ENCODE measurements at places on chromosomes 2 and 18.
A peak's percentile ranks its signal among the peaks of the same experiment; 100 is the strongest.

DNA sequence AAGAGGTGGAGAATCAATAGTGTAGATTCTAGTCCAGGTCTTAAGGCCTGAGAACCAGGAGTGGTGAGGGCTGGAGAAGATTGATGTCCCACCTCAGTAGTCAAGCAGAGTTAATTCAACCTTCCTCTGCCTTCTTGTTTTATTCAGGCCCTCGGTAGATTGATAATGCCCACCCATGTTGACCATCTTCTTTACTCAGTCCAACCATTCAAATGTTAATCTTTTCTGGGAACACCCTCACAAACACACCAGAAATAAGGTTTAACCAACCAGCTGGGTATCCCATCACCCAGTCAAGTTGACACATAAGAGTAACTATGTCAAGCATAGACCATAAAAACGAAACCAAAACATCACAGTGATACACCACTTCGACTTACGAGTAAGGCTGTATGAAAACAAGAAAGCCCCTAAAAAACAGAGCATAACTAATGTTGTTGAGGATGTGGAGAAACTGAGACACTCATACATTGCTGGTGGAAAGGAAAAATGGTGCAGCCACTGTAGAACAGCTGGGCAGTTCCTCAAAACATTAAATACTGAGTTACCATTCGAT lies 57.5 kb downstream of the SLC35F5 start:
- DNase-seq = no peak

- no peak for DNase-seq
These were observed 78.6 kb downstream of the VAPA start for GRCh38 chr18:9992300-9992972.

- DNase-seq = no peak
These were observed 16.5 kb downstream of the NCOA1 start for GRCh38 chr2:24507549-24507948.

DNA sequence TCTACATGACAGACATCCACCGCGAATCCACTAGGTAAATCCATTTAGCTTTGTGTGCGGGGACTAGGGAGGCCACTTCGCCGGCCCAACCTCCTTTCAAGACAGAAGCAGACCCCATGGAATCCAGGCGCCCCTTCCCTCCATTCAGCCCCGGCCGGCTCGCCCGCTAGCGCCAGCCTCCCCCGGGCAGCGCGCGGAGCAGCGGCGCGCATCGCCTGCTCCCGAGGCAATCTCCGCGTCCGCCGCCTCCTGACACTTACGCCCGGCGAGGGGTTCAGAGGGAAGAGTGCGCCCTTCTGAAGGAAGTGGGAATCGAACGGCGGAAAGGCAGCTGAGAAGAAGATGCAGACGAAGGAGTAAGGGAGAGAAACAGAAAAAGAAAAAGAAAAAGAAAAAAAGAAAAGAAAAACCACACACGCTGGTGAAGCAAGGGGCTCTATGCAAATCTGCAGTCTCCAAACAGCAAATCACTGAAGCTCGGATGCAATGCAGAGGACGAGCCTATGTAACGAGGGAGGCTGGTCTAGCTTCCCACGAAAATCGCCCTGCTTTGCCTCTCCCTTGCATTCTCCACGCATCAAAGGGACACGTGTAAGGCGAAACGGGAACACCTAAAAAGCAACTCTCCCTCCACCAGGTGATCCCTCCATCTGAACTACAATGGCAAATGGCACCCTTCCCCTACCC lies 684.4 kb downstream of the NRXN1 start:
- DNase-seq = no peak

DNA sequence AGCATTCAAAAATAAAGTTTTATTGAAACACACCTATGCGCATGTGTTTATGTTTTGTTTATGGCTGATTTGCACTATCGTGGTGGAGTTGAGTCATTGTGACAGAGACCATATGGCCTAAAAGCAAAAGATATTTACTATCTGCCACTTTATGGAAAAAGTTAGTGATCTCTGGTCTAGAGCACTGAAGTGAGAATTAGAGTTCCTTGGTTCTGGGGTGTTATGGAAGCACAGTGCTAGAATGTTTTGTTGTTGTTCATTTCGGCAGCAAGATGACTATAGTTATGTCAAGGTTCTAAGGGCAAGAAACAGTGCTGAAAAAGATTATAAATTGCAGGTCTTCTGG lies 416.5 kb downstream of the SLC4A3 start:
- peak; percentile 47 for DNase-seq

DNA sequence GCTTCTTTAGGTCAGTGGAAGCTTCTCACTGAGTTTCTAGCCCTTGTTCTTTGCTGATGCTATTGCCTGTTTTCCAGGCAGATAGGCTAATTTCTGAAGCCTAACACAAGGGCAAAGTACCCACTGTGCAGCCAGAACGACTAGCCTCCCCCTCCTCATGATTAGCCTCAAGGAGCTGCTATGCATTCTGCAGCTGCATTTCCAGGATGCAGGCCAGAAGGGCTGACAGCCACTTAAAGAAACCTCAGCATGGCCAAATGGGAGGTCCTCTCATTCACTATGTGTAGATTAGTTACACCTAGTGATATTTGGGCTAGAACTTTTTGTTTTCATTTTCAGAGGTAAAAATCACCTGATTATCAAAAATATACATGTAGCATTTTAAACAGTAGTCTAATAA lies 216.0 kb downstream of the RAD51AP2 start:
- DNase-seq = no peak

- DNase-seq = no peak
These were observed 140.8 kb downstream of the TTN start for GRCh38 chr2:178666458-178666857.

DNA sequence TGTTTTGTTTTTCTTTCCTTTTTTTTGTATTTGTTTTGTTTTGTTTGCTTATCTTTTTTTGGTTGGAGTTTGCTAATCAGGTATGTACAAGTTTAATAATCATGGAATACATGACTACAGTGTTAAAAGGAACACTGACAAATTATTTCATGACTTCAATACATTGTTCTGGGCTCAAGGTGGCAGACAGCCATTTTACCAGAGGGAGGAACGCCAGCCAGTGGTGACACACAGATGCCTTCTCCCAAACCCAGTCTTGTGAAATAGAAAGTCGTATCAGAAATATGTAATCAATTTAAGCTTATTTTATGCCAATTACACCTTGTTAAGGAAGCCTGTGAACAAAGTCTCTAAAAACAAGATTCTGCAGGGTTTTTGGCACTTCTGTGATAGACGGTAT lies 264.0 kb upstream of the EPHA4 start:
- DNase-seq = peak; percentile 18

DNA sequence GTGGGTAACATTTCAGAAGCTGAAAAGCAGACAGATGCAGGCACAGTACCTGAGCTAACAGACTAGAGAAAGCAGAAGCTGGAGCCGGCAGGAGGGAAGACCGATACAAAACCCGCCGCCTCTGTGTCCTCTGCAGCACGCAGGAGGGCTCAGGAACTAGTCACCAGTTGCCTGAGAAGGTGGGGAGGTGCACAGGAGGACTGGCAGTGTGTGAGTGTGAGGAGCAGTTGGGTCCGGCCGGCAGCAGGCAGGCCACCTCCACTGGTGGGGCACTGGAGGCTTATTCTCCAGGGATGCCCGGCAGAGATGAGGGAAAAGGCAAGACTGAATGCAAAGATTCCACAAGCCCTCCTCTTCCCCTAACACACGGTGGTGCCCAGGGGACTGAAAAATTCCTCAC lies 18.2 kb downstream of the ERCC3 start:
- DNase-seq = no peak

- DNase-seq = no peak
These were observed 409.8 kb downstream of the ZNF521 start for GRCh38 chr18:24942144-24942543.

GRCh38 chr2:172813314-172813888 lies 77.8 kb downstream of the RAPGEF4 start:
- DNase-seq = no peak

DNA sequence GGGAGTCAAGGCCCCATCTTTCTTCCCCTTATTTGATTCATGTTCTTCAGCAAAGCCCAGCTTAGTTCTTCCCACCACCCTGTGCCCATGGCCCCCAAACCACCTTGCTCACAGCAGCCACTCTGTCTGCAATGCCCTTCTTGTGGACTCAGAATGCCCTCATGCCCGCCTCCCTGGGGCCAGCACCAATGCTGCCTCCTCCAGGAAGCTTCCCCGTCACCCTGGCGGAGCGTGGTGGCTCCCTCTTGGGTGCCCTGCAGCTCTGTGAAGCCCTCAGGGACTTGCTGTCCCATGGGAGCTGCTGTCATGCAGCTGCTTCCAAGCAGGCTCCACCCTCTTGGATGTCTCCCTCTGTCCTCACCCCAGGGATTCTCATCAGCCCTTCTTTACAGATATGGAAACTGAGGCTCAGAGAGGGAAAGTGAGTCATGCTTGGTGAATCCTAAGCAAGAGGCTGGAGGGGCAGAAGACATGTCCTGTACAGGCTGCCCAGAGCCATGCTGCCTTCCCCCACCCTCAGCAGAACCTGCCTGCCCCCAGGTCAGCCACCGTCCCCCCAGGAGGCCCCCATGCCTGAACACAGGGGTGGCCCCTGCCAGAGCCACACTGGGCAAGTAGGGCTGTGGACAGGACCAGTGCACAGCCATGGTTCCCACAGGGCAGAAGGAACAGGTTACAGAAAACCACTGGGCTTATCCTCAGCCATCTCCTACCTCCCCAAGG lies 11.8 kb upstream of the DUSP2 start:
- DNase-seq = no peak

DNA sequence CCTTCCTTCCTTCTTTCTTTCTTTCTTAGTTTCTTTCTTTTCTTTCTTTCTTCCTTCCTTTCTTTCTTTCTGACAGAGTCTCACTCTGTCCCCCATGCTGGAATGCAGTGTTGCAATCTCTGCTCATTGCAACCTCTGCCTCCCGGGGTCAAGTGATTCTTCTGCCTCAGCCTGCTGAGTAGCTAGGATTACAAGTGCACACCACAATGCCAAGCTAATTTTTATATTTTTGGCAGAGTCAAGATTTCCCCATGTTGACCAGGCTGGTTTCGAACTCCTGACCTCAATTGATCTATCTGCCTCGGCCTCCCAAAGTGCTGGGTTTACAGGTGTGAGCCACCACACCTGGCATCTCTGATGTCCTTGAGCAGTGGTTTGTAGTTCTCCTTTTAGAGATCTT lies 48.5 kb downstream of the IL1R2 start:
- no peak for DNase-seq

GRCh38 chr2:239781454-239781853 lies 243.7 kb downstream of the NDUFA10 start:
- no peak for DNase-seq

DNA sequence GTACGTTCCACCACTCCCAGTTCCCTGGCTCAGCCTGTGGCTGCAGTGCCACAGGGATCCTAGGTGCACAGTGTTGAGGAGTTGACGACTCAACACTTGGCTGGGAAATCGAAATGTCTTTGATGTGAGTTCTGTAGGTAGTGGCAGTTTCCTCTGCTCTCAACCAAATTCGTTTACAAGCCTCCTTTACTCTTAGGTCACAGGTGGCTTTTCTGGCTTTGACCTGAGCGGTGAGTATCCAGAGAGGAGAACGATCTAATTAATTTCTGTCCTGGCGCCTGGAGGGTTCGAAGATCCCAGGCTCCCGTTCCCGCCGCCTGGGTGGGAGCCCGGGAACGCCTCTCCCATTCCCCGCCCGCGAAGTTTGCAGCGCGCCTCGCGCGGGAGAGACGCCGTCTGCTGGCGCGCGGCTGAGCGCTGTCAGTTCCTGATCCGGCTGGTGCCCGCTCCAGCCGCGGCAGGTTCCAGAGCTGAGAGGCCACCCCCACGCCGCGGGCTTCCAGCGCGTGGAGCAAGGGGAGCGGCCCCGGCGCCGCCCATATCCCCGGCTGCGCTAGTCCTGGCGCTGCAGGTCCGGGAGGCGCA lies at the start of gene LAMA3:
Gene LAMA3, plus strand, starts transcription at position 423 of the 585 bp plus-strand sequence. CDS start 231 bp downstream, outside the sequence.
- no peak for DNase-seq

GRCh38 chr2:146997488-146997887 lies 847.3 kb upstream of the ACVR2A start:
- DNase-seq = no peak

DNA sequence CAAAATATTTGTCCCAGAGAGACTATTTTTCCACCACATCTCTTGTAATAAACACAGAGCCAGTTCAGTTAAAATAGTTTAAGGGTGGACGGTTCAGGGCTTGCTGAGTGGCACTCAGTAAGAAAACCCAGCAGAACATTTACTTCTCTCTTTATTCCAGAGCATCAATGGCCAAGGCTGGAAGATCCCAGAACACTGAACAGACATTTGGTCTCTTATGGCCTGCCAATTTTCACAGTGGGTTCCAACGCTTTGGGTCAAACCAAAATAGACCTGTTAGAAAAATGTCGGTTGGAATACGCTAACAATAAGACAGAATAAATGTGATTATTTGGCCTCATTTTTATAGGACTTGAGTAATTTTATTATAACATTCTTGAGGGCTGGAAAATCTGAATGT lies 580.3 kb upstream of the TMEFF2 start:
- DNase-seq = no peak

- DNase-seq = peak; percentile 43
These were observed 148.9 kb downstream of the RNF152 start for GRCh38 chr18:61743775-61744531.

GRCh38 chr2:77977471-77978063 lies 455.4 kb upstream of the LRRTM4 start:
- no peak for DNase-seq

DNA sequence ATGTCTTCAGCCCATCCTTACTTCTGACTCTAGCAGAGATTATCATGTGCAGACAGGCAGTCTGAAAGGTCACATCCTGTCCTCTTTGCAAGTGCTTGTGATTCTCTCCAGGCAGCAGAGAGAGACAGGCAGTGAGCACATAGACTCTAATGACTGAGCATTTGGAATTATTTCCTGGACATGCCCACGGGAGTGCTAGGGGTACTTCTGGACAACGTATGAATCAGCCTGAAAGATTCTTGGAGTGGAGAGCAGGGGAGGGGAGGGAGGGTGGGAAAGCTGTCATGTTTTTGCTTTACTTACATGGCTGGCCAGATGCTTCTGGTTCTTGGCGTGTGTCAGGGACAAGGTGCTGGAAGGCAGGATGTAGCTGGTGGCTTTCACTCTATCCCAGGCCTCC lies 150.6 kb downstream of the RIF1 start:
- DNase-seq = peak; percentile 72

GRCh38 chr2:173221132-173221695 lies 133.5 kb upstream of the CDCA7 start:
- no peak for DNase-seq

- DNase-seq = no peak
These were observed 19.4 kb downstream of the COA5 start for GRCh38 chr2:98588880-98589431.

DNA sequence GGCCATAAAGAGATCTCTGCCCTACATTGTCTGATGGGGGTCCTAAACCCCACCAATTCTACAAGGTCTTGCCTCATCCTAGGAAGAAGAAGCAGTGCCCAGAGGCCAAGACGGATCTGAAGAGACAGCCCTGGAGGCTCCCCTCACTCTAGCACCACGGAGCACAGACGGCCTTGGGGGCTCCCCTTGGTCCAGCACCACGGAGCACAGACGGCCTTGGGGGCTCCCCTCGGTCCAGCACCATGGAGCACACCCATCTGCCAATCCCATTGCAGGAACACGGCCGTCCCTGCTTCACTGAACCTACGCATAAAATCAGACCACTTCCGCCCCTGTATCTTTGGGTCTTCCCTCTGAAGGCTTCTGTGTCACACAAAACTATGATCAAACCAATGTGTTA lies 215.1 kb upstream of the SALL3 start:
- DNase-seq = no peak

Data from astrocyte (in vitro differentiated cells and primary cell).